EH (cell line): ENCODE measurements at places on chromosomes 5 and 9.

DNA sequence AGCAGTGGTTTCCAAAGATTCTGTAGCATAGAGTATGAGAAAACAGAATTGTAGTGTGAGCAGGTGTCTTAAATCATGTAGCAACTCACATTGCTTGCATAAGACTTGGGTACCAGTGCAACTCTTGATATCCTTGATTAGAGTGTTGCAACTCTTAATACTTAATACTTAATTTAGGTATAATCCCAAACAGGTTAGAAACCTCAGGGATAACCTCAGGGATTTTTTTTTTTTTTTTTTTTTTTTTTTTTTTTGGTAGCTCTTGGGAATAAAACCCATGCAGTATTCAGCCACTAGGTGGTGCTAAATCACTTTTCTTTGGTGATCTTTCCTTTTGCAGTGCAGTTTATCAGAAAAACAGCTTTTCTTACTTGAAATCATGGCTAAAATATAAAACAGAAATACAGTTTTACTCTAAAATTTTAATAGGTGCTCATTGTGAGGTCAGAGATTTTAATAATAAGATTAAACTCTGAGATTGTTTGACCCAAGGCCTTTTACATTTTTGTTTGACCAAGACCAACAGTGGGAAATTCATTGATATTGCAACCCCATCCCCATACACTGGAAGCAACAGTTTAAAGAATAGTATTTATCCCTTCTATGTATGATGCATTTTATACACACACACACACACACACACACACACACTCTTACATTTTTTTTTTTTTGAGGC is 55.3 kb downstream of the ERAP1 start:
- peak; percentile 69 for DNase-seq

DNA sequence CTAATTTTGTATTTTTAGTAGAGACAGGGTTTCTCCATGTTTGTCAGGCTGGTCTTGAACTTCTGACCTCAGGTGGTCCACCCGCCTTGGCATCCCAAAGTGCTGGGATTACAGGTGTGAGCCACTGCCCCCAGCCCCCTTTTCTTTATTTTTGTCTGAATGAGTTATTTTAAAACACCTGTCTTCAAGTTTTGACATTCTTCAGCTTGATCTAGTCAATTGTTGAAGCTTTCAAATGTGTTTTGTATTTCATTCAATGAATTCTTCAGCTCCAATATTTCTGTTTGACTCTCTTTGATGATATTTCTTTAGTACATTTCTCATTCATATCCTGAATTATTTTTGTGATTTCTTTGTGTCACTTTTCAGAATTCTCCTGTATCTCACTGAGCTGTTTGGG is 486.2 kb downstream of the DMAC1 start:
- no peak for DNase-seq

- DNase-seq, result no peak
These were observed 1.8 kb downstream of the SGCD start for GRCh38 chr5:156328766-156329165.

DNA sequence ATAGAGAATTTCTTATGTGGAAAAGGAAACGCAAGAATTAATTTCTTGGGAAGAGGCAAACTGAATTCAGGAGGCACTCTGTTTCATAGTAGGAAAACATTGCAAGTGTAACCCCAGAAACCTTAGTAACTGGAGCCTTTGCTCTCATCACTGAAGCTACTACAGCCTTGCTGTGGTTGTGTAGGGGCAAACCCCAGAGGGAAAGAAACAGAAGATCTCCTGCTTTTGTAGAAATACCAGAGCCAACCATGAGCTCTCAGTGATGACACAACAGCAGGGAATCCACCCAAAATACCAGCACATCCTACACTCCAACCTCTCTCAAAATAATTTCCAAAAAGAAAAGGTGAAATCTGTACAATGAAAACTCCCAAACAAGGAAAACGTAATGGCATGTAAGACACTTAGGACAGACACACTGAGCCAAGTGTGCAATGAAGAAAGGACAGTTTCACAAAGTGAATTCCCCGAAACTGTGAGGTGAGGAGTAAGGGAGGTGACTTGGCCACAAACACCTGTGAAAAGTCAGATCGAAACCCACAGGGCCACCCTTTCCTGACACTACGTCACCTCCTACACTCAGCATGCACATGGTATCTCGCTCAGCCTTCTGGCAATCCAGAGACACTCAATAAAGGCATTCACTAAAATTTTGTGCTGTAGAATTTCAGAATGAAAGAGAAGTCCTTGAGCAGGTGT is 8.5 kb upstream of the ACSL6 start:
- no peak for DNase-seq

- DNase-seq, result peak; percentile 21
These were observed 21.0 kb upstream of the ERAP2 start for GRCh38 chr5:96855031-96855872.

- peak; percentile 90 for DNase-seq
These were observed 147.4 kb downstream of the ACTBL2 start for GRCh38 chr5:57335092-57335660.

DNA sequence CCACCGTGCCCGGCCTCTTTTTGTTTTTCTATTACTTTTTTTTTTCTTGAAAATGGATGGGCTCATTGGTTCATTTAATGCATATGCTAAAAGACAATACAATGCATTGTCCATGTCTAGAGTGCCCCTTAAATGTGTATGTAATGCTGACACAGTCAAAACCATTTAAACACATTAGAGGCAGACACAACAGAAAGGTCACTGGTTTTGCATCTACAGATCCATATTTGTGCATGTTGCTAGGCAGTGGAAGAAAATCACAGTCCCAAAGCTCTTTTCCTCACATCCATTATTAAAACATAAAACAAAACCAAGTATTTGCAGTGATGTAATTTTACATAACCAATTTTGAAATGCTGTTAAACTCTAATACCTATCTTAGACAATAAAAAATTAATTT is 389.0 kb downstream of the TAF11L14 start:
- DNase-seq, result no peak

GRCh38 chr9:23821375-23822181 is 4.5 kb downstream of the ELAVL2 start:
- no peak for DNase-seq

DNA sequence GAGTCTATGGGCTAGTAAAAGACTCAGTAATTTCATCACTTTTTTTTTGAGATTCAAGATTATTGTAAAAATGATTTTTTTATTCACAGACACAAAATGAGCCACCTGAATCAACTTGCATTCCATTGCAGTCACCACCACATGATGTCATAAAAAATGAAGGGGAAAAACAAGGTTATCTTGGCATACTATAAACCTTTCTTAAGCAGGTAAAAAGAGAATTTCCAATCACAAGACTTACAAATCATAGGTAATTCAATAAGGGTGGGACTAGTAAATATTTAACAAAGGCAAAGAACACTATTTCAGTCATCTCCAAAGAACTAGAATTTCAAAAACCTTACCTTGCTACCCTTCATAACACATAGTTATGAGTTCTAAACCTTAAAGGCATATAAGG is 30.7 kb downstream of the TRPM6 start:
- no peak for DNase-seq

DNA sequence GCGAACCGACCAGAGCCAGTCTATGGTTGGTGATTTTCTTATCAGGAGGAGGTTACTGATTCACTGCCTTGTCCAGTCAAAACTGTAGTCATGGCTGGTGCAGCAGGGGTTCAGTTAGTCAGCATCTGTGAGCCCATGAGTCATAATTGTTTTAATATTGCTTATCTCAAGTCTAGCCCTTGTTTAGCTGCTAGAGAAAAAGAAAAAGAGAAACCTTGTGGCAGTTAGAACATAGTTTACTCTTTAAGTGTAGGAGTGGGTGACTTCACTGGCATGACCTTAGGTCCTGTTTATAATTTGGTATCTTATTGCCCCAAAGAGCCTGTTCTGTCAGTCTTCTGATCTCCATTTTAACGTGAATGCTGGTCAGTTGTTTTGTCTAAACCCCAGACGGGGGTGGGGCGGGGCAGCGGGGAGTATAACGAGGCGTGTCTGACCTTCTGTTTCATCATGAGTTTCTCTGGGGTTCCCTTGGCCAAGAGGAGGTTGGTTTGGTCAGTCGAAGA is 76.9 kb upstream of the NFIL3 start:
- DNase-seq, result peak; percentile 84

DNA sequence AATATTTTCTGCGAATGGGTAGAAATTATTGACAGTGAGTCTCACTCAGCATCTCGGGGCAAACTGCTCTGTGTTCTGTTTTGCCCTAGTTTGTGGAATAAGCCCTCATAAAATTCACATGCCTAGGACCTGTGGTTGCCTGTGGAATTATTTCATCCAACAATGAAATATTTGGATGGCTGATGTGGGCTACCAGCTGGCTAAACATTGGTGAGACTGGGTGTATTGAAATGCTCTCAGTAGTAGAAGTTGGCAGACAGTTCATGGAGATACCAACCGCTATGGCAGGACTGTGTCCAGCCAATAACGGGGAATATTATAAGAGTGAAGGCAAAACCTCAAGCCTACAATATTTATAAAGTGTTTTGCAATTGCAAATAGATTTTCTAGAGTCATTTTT is 344.1 kb upstream of the RPS23 start:
- no peak for DNase-seq

GRCh38 chr9:10232352-10232930 is 380.4 kb downstream of the PTPRD start:
- DNase-seq, result no peak

DNA sequence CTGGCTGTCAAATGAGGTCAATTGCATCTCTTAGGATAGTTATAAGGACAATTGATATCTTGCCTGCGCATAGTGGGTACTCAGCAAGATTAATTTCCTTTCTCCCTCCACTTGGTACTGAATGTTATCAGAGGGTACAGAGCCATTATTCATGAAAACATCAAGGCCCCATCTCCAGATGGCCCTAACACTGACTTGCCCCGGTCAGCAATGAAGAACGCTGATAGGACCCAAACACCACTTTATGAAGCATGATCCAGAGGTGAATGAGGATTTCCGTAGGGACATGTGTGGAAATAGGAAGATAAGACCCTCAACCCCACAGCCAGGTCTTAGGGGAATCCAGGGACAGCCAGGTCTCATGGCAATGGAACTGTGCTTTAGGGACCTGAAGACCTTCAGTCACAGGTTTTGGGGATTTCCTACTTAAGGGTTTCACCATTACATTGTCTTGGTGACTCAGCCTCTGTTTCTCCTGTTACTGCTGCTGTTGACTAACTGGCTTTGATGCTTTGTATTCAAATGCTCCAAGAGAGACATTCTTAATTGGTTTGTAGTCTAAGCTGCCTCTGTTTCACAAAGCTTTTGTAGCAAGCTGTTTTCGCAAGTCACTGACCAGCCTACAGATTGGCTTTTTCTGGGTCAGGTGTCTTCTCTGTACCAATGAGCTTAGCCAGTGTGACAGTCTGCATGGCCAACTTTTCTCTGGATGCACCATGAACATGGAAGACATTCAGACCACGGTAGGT is 35.3 kb upstream of the IQGAP2 start:
- DNase-seq, result no peak

GRCh38 chr5:31990081-31990650 is 184.0 kb downstream of the GOLPH3 start:
- DNase-seq, result peak; percentile 38

DNA sequence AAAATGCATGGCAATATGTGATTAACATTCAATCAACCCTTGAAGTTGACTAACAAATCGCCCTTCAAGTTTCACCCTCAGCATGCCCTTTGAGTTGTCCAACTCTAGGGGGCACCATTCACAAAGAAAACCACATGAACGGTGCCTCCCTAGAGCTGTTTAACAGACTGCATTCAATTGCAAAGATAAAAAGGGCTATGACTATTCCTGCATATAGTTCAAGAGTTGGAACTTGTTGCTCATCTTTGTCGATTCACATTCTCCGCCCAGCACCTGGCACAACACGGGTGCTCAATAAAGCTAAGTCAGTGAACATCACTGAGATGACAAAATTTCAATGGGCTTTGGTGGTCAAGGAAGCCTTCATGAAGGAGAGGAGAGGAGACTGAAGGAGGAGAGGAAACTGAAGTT is 69.6 kb upstream of the SLC30A5 start:
- peak; percentile 56 for DNase-seq

- DNase-seq, result peak; percentile 68
These were observed 16.0 kb upstream of the PUM3 start for GRCh38 chr9:2859776-2860379.

GRCh38 chr5:64163746-64164145 is 1.9 kb upstream of the RNF180 start:
- DNase-seq, result no peak

- peak; percentile 81 for DNase-seq
These were observed 40.4 kb upstream of the SYNPO start for GRCh38 chr5:150599917-150600511.

DNA sequence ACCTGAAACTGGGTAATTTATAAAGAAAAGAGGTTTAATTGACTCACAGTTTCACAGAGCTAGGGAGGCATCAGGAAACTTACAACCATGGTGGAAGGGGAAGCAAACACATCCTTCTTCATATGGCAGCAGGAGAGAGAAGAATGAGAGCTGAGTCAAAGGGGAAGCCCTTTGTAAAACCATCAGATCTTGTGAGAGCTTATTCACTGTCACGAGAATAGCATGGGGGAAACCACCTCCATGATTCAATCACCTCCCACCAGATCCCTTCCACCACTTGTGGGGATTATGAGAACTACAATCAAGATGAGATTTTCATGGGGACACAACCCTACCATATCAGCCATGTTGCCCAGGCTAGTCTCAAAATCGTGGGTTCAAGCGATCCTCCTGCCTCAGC is 143.4 kb downstream of the FGF18 start:
- no peak for DNase-seq

GRCh38 chr9:77946969-77947620 is 84.5 kb downstream of the GNAQ start:
- DNase-seq, result peak; percentile 23

DNA sequence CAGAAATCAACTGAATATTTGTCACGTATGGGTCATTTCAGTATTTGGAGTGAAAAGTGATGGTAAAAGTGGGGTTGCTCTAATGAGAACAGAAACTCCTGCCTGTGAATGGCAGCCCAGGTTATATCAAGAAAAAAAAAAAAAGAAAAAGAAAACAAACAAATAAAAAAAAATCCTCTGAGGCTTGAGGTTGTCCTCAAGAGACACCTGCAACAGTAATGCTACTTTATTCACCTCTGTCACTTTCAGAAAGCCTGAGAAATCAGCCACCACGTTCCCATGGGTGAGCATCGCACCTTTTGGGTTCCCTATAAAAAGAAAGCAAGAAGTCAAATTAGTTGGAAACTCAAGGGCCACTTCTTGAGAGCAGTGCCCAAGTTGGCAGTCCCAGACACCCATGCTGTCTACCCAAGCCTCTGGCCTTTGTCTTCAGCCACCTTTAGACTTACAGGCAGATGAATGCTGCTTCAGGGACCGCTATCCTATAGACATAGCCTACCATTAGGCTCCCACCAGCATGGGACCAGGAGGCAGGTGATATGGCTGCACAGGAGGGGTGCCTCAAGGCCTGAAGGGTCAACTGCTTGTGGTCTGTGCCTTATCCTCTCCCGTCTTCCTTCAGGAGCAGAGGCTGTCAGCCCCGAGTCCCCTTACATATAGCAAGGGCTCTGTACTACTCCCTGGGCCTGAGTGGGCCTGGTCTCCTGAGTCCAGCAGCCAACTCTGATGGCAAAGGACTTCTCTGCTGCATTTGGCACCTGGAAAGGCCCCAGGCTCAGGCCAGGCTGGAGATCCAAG is 31.1 kb upstream of the MEIKIN start:
- no peak for DNase-seq
